ENCODE measurements at places on chromosomes 1 and 21.
A peak's percentile ranks its signal among the peaks of the same experiment; 100 is the strongest.

- DNase-seq, result peak; percentile 10
Measured at GRCh38 chr1:48552420-48552819, 80.4 kb upstream of the SPATA6 start.

- DNase-seq, result no peak
Measured at GRCh38 chr1:87816646-87817045, 488.0 kb downstream of the LMO4 start.

GRCh38 chr1:87268111-87268510, 60.6 kb upstream of the LMO4 start:
- DNase-seq, result no peak

DNA sequence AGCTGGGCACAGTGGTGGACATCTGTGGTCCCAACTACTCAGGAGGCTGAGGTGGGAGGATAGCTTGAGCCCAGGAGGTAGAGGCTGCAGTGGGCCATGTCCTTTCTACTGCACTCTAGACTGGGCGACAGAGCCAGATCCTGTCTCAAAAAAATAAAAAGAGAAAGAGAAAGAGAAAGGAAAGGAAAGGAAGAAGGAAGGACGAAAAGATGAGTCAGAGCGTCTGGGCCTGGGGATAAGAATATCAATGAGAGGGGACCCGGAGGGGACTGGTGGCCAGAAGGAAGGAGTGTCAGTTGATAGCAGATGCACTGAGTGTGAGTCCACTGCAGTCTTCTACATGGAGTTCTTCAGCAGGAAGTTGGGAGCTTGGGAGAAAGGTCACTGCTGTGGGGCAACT, 75.6 kb downstream of the SYT6 start:
- DNase-seq, result peak; percentile 76

DNA sequence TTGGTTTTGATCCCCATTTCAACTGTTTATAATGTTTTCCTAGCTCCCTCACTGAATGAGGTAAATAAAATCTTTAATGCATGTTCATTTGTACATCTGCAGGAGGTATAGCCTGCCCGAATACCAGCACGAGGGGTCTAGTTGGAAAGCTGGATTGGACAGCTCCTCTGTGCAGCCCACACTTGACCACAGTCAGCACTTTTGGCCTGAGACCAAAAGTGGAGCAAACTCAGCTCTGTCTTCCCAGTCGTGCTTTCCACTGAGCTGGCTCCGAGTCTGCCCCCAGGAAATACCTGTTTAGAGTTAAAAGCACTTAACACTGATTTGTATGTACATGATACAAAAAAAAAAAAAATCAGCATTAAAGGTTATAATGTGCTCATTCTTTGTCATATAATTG, 224.4 kb downstream of the DSCAM start:
- DNase-seq, result no peak

- DNase-seq, result peak; percentile 50
Measured at GRCh38 chr1:24683713-24684162, 40.6 kb downstream of the SRRM1 start.

DNA sequence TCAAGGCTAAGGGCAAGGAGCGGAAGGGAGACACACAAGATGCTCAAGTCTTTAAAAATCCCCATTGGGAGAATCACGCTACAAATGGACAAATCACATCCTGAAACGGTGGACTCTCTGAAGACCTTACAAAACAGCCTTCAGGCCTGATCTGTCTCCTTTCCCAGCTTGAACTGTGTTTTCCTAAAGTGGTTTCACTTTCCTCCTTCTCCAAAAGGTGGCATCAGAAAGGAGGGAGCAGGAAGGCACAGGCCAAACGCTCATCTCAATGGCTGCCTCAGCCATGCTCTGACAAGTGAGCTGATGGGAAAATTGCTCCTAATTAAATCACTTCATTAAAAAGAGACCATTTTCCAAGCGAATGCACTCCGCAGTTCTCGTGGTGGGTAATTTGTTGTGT, 47.7 kb downstream of the UTP25 start:
- no peak for DNase-seq

DNA sequence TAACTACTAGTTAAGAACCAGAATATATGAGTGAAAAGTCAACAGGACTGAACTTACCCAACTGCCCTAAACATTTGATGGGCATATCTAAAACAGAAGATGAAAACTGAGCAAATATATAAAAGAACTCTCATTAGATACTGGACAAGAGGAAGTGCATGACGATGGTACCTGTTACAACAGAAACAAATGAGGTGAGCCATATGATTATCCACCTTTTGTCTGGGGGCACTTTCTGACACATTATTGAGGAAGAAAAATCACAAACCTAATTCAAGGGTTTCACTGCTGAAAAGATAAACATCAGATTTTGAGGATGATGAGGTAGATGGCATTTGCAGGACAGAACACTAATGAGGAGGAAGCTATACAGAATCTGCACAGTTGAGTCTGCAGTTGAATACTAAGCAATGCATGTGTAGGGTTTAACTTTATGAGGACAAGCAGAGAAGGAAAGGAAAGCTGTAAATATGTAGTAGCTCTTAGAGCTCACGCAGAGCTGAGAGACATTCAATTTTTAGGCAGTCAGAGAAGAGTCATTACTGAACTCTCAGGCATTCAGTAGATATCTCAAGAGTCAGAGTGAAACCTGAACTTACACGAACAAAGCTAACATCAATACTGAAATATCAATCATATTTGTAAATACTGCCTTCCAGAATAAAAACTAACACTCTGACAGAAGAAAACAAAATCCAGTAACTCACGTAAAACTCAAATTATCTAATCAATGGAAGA, 262.1 kb downstream of the AKT3 start:
- DNase-seq, result no peak

GRCh38 chr1:92834617-92835016, 2.8 kb downstream of the RPL5 start:
- DNase-seq, result no peak

DNA sequence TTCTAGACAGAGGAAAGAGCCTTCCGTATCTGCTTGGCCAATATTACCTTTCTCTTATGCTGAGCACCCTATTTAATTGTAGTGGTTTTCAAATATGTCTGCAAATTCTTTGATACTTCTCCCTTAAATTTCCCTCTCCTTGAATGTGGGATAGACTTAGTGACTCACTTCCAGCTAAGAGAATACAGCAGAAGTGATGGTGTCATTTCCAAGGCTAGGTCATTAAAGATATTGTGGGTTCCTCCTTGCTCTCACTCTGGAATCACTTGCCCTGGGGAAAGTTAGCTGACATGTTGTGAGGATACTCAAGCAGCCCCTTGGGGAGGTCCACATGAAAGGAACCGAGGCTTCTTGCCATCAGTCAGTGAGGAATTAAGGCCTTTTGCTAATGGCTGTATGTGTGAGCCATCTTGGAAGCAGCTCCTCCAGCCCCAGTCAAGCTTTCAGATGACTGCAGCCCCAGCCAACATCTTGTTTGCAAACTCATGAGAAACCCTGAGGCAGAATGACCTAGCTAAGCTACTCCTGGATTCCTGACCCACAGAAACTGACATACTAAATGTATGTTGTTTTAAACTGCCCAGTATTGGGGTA, 8.1 kb upstream of the CITED4 start:
- DNase-seq, result no peak

- no peak for DNase-seq
Measured at GRCh38 chr21:44757731-44758130, 43.9 kb downstream of the UBE2G2 start.

DNA sequence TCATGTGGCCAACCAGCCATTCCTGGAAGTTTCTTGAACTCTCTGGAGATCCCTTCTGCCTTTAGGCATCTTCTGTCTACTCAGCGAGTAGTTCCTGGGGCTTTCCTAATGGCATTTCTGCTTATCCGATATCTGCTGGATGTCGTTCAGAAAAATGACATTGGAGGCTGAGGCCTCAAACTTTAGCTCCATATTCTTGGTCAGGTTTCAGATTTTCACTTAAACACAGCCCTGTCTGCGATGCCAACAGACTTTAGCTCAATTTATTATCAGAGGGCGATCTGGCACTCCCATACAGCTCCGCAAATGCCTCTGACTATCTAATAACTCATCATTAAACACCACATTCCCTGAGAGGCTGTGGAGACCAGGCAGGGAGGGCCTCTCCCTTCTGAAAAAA, 46.3 kb upstream of the ETS2 start:
- DNase-seq, result no peak

DNA sequence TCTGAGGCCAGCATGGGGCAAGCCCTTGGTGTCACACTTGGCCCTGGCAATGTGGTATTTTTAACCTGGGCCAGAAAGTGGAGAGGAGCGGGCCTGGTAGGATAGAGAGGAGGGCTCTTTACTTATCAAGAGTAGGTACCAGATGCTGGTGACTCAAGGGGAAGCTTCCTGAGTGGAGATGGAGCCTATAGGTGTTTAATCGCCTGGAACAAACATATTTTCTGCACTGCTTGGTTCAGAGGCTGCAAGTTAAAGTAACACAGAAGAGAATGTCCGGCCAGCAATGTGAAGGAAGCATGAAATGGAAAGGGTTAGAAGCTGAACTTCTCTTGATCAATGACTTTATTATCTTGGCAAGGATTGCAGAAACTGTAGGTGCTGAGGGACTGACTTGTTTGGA, 74.3 kb downstream of the DDR2 start:
- DNase-seq, result no peak

DNA sequence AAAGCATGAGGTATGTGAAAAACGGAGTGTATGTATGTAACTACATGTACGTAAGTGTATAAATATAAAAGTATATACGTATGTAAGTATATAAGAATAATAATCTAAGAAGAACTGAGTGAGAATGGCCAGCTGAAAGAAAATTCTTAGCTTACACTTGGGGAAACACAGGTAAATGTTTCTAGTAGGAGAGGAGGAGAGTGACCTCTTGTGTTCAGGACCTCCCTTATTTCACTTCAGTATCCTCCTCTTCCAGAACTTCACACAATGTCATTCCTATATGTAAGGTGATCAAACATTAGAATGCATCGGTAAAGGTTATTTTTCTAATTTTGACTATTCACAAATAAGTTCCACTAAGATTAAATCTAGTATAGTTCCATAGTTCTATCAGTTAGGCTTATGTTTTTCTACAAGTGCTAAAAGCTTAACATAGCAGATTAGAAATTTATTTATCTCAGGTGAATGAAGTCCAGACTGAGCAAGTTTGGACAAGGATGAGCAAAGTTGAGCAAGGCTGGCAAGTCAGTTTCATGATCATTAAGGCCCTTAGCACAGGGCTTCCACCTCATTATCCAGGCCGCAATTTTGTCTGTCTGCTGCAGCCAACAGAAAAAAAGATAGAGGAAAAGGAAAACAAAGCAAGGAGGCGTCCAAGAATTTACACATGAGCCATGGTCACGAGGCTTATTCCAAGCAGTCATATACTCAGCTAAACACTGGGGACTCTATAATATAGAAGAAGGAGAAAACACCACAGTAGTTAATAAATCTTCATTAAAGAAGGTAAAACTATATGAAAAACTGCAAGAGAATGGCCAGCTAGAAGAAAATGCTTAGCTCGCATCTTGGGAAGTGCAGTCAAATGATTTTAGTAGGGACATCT, 7.1 kb upstream of the MROH9 start:
- DNase-seq, result no peak

GRCh38 chr1:245375789-245376460, 221.1 kb downstream of the KIF26B start:
- DNase-seq, result no peak

DNA sequence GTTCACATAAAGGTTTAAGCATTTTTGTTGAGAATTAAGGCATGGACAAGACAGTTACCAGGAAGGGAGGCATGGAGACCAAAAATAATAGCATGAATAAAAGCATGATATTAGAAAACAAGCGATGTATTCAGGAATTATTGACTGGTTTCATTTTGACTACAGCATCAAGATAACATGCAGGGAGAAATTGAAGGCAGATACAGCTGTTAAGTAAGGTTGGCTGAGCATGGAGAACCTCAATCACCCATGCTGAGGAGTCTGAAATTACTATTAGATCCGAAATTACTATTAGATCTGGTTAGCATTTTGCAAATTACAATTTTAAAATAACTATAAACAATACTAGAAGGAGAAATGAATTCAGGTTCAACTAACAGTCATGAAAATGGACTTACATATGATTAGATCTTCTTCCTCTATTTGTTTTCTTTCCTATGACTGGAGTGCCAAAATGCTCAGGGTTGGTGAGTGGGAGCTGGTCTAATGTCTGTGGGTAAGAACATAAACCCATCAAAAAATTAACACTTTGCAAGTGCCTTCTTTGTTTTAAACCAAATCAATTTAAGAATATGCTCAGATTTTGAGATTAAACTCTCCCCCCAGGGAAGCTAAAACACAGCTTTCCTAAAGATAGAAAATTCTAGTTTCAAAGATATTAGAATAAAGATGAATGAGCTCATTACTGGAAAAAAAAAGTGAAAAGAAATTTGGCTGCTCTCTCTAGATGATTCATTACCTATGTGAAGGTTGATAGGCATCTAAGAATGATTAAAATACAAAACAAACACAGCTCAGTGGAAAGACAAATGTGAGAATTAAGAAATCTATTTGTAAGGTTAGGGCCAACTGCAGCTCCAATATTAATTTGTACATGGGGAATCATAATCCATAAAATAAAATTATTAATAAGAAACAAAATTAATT, 81.7 kb downstream of the ARID4B start:
- no peak for DNase-seq

DNA sequence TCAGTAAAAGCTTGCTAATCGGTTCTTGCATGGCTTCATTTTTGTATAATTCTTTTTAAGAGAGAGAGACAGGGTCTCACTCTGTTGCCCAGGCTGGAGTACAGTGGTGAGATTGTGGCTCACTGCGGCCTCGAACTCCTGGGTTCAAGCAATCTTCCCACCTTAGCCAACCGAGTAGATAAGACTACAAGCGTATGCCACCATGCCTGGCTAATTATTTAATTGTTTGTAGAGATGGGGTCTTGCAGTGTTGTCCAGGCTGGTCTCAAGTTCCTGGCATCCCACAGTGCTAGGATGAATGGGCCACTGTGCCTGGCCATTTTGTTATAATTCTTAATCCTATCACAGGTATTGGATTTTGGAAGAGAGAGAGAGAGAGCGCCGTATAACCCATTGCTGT, 23.4 kb downstream of the RCAN3 start:
- no peak for DNase-seq

- DNase-seq, result no peak
Measured at GRCh38 chr21:44867464-44867863, 6.0 kb downstream of the PTTG1IP start.

DNA sequence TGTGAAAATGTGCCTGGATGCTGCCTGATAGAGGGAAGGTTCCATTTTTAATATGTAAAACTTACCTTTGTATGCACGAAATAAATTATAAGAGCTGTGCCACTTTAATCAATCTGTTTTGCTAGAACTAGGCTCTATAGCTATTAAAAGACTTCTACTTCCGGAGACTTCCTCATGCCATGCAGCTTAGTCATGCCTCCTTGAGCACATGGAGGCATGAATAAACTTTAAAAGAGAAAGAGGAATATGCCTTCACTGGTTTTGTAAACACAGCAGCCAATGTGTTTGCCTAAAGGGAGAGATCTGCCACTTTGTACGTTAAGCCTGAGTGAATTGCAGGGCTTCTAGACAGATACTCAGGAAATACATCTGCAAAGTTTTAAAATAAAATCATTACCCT, 604.6 kb downstream of the LRRIQ3 start:
- peak; percentile 3 for DNase-seq

DNA sequence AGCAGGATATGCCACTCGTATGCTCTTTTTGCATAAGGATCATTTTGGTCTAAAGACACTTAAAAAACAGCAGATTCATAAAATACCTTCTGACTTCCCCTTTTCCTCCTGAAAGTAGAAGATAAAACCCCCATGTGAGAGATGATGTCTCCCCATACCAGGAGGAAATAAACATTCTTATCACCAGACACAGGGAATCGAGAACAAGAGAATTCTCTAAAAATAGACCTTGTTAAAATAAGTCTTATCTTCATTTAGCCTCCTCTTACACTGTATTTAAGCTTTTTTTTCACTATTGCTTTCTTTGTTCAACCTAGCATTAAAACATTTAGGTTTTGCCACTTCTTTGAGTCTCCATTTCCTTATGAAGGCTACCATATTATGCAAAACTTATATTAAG, 709.3 kb downstream of the KCNT2 start:
- peak; percentile 77 for DNase-seq

Measured in hematopoietic multipotent progenitor cell treated with erythropoietin and hydrocortisone succinate and interleukin-3 and kit ligand, for 6 days (in vitro differentiated cells).